ENCODE measurements at places on chromosomes 1 and 21. TPM values are rescaled to one million over a fixed set of nuclear protein-coding genes. Genes with fewer than 3 reads are reported as not detected.

- DNase-seq: no peak
These were observed 633.3 kb downstream of the PTPRC start for GRCh38 chr1:199272139-199272544.

- DNase-seq: no peak
These were observed 21.2 kb upstream of the CHI3L1 start for GRCh38 chr1:203207751-203208150.

- DNase-seq: no peak
These were observed 41.5 kb downstream of the CHIA start for GRCh38 chr1:111332190-111332589.

- DNase-seq: no peak
These were observed 392.4 kb downstream of the RPS6KC1 start for GRCh38 chr1:213443415-213443814.

GRCh38 chr1:213876531-213876930 is 111.2 kb upstream of the PROX1 start:
- DNase-seq: no peak

- no peak for DNase-seq
These were observed 2.0 kb upstream of the CCN1 start for GRCh38 chr1:85578321-85579295.

GOLT1A gene
- total RNA-seq: not detected

Measured in activated naive CD4-positive, alpha-beta T cell treated with anti-CD3 and anti-CD28 coated beads, Interleukin-2, amount 50 U/mL, for 72 hours (primary cell).